ENCODE measurements at places on chromosomes 6 and 20. TPM values are rescaled to one million over a fixed set of nuclear protein-coding genes. Genes with fewer than 3 reads are reported as not detected.

DNA sequence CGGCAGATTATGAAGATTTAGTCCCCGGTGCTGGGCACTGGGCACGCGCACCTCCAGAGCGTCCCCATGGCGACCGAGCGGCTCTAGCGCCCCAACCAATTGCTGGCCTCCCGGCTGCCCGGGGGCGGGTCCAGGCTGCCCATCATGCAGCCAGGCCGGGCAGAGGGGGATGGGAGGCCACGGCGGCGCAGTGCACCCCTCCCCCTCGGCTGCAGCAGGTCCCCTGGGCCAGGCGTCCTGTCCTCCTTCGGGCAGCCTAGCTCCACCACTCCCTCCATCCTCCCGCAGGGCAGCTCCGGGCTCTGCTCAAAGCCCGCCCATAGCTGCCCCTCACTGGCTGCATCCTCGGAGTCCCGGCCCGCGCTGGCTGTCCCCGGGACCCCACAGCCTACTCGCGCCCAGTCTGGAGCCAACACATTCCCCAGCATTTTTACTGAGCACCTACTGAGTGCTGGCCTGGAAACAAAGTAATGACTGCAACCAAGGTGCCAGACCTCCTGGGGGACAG lies 99.4 kb downstream of the ASXL1 start:
- DNase-seq = peak; percentile 58

DNA sequence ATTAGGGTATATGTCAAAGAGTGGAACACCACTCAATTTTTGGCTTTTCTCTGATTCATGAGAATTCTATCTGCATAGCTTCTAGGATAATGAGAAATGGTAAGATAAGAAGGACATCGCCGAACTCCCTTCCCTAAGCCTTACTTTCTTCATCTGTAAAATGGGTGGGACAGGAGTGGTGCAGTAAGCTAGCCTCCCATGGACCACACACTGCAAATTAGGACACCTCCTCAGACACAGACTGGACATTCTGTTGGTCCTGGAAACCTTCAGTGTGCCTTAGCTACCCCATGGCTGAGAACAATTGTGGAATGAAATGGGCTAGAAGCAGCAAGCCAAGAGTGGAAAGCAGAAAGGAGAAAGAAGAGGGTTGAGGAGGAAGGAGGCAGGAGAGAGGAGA lies 89.6 kb downstream of the BMP7 start:
- DNase-seq = no peak

GRCh38 chr20:10716855-10717254 lies 43.1 kb upstream of the JAG1 start:
- no peak for DNase-seq

- no peak for DNase-seq
Measured at GRCh38 chr20:53052380-53052779, 80.2 kb downstream of the TSHZ2 start.

Gene ENPP5
- total RNA-seq = 6.6 TPM

Data from kidney epithelial cell (primary cell).